Neural crest cell (in vitro differentiated cells): ENCODE measurements at places on chromosomes 7 and 10.

DNA sequence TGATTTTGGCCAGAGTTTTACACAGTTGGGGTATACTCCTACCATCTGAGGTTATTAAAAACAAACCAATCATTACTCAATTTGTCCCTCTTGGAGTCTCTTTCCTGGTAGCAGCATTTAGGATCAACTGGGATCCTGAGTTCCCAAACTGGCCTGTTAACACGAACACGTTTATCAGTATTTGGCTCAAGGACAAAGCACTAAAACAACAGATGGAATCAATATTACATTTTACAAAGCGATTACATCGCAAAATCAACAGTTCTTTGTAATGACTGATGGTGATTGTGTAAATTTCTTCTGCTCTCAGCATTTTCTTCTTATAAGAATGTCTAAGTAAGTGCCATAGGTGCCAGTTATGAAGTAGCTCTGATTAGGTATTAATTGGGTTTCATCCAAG is 582.9 kb upstream of the ANKRD30A start:
- no peak for DNase-seq

GRCh38 chr7:140992422-140992821 is 22.3 kb downstream of the MRPS33 start:
- DNase-seq: no peak

GRCh38 chr7:33334349-33334748 is 205.0 kb downstream of the BBS9 start:
- no peak for DNase-seq

DNA sequence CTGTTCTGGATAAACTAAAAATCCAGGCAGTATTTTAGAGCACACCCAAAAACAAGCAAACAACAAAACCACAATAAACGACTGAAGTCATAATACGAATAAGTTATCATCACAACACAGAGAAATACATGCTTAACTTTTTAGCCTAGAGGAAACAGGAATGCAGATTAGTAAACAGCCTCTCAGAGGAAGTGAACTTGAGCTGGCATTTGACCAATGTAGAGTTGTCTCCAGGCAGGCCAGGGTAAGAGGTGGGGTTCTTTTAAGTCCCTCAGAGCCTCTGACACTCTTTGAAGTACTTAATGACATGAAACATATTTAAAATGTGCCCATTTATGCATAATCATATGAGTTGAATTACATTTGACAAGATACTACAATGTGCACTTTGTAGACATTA is 43.3 kb upstream of the PLXDC2 start:
- DNase-seq: no peak
